ENCODE measurements at places on chromosomes 3 and 15.

- no peak for DNase-seq
Observed at GRCh38 chr3:70832834-70833205, 520.4 kb upstream of the MDFIC2 start.

GRCh38 chr3:101303089-101303731 is 17.2 kb downstream of the IMPG2 start:
- no peak for DNase-seq

- no peak for DNase-seq
Observed at GRCh38 chr15:100931143-100931890, 12.2 kb downstream of the LRRK1 start.

- DNase-seq: no peak
Observed at GRCh38 chr3:38916706-38917105, 100.7 kb upstream of the SCN10A start.

GRCh38 chr15:81088470-81089013 is 45.5 kb upstream of the CFAP161 start:
- DNase-seq: no peak

GRCh38 chr3:115228266-115228665 is 81.2 kb upstream of the ZBTB20 start:
- no peak for DNase-seq

- DNase-seq: peak; percentile 75
Observed at GRCh38 chr3:45664578-45664977, 24.6 kb upstream of the SACM1L start.

DNA sequence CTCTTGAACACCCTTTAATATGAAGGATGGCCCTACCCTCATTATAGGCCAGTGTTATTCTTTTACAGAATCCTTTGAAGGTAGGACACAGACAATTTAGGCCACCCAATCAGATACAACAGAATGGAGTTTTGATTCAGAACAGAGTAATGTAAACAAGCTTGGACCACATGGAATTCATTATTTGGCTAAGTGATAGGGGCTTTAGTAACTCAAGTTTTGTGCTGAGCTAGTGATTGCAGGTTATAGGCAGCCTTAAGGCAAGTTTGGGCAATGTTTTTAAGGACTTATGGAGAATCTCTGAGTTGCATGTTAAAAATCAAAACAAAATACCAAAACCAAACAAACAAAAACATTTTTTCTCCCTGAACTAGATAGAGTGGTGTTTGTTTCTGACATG is 312.1 kb upstream of the ROBO1 start:
- no peak for DNase-seq

GRCh38 chr15:41219381-41219780 is 11.2 kb downstream of the EXD1 start:
- DNase-seq: no peak

GRCh38 chr15:93553167-93553935 is 464.3 kb upstream of the RGMA start:
- no peak for DNase-seq
